Caki2 (cell line): ENCODE measurements at places on chromosomes 12 and 14. TPM values are rescaled to one million over a fixed set of nuclear protein-coding genes. Genes with fewer than 3 reads are reported as not detected.

KRT85 gene
- not detected in 2 replicates for total RNA-seq

SLC22A17 gene
- total RNA-seq, result 8.4 and 10.6 TPM in 2 replicates

NANOG gene
- total RNA-seq, result not detected in 2 replicates

SPIC gene
- not detected in 2 replicates for total RNA-seq

INSM2 gene
- not detected in 2 replicates for total RNA-seq

SYT1 gene
- total RNA-seq, result 0.74 and 1.1 TPM in 2 replicates

PTPRB gene
- total RNA-seq, result 2.8 and 3.2 TPM in 2 replicates

KRT2 gene
- 2.4 TPM in 1 of 2 replicates, not detected in the other for total RNA-seq

TCL1B gene
- not detected in 2 replicates for total RNA-seq

CISTR gene
- not detected in 2 replicates for total RNA-seq

GXYLT1 gene
- 16.3 and 21.9 TPM in 2 replicates for total RNA-seq

TEX52 gene
- total RNA-seq, result not detected in 2 replicates

PLBD1 gene
- 66.6 and 73.2 TPM in 2 replicates for total RNA-seq
